ENCODE measurements at places on chromosomes 16 and 17. TPM values are rescaled to one million over a fixed set of nuclear protein-coding genes. Genes with fewer than 3 reads are reported as not detected.

IGFALS gene
- total RNA-seq = 0.50 TPM

HP gene
- not detected for total RNA-seq

GRCh38 chr17:42929497-42929844 lies 28.9 kb downstream of the G6PC1 start:
- peaks cover 12% of the 10 kb centered on the region for H3K27me3 ChIP-seq
- H3K4me1 ChIP-seq = no peaks in the 10 kb centered on the region
- H3K27ac ChIP-seq = no peak overlapping the region
- no peak overlapping the region for H3K4me3 ChIP-seq
- H3K36me3 ChIP-seq = no peaks in the 10 kb centered on the region

DNA sequence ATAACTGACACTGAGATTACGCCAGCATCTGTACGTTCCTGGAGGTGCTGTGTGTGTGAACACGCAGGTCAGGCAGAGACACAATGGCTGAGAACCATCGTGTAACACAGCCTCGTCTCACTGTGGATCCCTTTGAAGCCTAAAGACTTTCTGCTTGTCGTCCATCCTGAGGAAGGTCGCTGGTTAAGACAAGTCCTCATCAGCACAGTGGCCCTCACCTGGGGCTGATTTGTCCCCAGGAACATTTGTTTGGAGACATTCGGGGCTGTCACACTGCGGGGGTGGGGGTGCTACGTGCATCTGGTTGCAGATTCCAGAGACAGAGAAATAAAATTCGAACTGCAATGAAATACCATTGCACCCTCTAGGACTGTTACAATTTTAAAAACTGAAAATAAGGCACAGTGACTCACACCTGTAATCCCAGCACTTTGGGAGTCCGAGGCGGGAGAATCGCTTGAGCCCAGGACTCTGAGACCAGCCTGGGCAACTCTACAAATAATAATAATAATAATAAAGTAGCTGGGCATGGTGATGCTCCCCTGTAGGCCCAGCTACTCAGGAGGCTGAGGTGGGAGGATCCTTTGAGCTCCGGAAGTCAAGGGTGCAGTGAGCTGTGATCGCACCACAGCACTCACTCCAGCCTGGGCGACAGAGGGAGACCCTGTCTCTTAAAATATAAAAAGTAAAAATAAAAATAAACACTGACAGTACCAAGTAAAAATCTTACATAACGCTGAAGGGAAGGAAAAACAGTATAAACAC lies 112.0 kb upstream of the METRNL start:
- peaks cover 2% of the 10 kb centered on the region for H3K4me1 ChIP-seq
- no peak for DNase-seq
- no peaks in the 10 kb centered on the region for H3K36me3 ChIP-seq
- peaks cover 3% of the 10 kb centered on the region for H3K27me3 ChIP-seq
- H3K4me3 ChIP-seq = no peak overlapping the region

DNA sequence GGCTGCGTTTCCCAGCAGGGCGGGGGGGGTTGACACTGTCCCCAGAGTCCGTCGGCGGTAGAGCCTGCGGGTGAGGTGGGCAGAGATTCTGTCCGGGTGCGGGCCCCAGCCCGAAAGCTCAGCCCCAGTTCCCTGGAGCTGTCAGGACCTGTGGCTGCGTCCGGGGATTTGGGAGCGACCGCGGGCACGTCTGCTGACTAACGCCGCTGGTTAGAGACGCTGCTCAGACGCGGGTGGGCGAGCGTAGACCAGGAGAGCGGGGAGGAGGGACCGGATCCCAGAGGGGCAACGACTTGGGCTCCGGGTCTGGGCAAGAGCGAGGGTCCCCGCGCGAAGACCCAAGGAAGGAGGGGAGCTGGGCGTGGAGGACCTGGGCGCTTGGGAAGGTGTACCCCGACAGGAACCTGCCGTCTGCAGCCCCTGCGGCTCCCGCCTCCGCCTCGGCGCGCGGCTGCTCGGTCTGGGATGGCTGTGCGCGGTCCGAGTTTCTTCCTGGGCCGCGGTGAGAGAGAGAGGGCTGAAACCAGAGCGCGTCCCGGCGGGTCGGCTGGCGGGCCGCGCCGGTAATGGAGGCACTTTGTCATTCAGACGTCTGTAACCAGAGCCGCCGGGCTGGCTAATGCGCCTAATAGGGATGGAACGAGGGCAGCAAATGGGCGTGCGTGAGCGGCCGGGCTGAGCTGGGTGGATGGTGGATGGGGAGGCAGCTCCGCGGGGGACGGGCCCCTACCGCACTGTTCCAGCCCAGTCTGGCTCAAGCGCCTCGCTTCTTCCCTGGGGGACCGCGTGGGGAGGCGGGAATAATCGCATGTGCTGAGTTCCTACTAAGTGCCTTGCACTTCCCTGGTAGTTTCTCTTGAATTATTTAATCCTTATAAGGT lies 2.3 kb downstream of the NGFR start:
- H3K27me3 ChIP-seq = peaks cover 15% of the 10 kb centered on the region
- no peak overlapping the region for H3K27ac ChIP-seq
- no peak for DNase-seq
- H3K36me3 ChIP-seq = no peaks in the 10 kb centered on the region
- peaks cover 35% of the 10 kb centered on the region for H3K4me1 ChIP-seq
- H3K4me3 ChIP-seq = peak overlapping the region; percentile 47

ZNF629 gene
- total RNA-seq = 7.6 TPM

DNA sequence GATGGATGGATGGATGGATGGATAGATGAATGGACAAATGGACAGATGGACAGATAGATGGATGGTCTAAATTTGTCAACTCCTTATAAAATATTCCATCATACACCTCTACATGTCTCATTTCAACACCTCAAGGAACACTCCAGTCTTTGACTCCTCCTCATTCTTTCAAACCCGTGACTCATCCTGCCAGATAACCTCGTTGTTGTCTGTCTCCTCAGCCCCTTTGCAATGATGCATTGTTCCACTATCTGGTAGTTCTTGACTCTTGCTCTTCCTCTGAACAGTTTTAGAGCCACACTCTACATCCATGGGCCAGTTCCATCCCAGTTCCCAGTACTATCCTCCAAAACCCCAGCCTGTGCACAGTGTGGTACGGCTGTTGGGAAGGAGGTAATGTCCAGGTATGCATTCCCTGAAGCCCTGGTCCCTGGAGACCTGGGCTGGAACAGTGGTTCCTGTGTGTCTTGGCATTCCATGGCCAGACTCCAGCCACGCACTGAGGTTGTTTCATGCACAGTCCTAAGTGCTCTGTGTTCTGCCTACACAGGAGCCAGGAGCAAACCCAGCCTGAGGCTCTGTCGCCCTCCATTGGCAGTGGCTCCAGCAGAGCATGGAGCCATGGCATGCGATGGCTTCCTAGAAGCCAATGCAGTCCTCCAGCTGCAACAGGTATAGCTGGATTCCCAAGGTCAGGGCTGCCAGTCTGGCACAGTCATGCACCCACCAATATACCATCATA lies 105.7 kb downstream of the C17orf67 start:
- peaks cover 11% of the 10 kb centered on the region for H3K27me3 ChIP-seq
- H3K36me3 ChIP-seq = no peaks in the 10 kb centered on the region
- no peak overlapping the region for H3K4me3 ChIP-seq
- H3K27ac ChIP-seq = no peak overlapping the region

DNA sequence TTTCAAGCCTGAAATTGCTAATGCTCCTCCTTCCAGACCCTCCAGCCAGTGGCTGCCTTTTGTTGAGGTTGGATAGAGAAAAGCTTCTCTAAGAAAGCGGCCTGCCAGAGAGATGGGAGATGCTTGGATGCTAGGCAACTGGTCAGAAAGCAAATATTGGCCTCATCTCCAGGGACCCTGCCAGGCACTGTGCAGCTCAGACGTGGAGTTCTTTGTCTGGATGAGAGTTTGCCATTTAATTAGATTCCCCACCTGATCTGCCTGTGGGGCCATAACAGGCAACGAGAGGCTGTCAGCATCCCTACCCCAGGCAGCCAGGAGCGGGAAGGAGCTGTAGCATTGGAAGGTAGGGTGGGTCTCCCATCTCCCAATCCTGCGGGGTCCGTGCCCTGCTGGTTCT lies 52.7 kb downstream of the ASIC2 start:
- DNase-seq = no peak
- H3K36me3 ChIP-seq = no peaks in the 10 kb centered on the region

GRCh38 chr16:27374221-27374803 lies 27.7 kb upstream of the IL21R start:
- DNase-seq = no peak
- peaks cover 48% of the 10 kb centered on the region for H3K4me1 ChIP-seq
- H3K36me3 ChIP-seq = no peaks in the 10 kb centered on the region
- no peak overlapping the region for H3K4me3 ChIP-seq
- H3K27ac ChIP-seq = peak overlapping the region; percentile 2
- H3K27me3 ChIP-seq = no peaks in the 10 kb centered on the region

DNA sequence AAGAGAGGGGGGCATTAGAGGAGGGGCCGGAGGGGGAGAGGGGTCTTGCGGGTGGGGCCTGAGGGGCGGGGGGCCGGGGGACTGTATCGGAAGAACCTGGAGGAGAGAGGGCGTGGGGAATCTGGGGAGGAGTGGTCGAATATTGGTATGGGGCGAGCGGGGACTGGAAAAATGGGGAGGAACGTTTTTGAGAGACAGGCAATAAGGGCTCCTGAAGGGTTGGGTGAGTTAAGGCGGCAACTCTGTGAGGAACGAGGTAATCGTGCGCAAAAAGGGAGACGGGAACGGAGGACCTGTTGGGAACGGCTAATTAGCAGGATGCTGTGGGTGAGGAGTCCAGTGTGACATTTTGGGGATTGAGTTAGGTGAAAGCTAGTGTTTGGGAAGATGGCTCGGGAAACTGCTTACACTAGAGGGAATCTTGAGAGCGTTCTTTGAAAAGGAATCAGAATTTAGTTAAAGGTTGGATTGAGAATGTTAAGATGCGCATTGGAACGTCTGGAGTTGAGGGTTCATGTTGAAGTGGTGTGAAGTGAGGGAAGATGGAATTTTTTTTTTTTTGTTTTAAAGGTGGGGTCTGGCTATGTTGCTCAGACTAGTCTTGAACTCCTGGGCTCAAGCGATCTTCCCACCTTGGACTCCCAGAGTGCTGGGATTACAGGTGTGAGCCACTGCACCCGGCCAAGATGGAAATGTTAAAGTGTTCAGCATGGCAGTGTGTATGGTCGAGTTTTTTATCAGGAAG lies 662 bp downstream of the WIPF2 start:
- peak overlapping the region; percentile 92 for H3K27ac ChIP-seq
- no peaks in the 10 kb centered on the region for H3K27me3 ChIP-seq
- H3K36me3 ChIP-seq = no peaks in the 10 kb centered on the region

- no peaks in the 10 kb centered on the region for H3K27me3 ChIP-seq
- no peak for DNase-seq
Measured at GRCh38 chr16:85331688-85332087, 219.4 kb upstream of the CIBAR2 start.

DNA sequence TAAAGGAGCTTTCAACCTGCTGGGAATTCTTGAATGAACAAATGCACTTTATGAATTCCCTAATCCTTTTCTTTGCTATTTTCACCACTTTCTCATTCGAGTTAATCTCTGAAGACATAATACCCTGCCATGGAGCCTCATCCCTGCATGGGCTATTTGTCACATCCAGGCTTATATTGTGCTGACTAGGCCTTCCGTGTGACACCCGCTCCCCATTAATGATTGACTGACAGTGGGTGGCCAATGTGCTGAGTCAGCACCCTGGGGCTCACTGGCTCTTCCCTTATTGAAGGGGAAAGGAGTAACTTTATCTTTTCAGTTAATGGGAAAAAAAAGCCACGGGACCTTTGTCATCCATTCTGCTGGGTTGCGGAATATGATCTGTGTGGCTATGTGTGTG lies 1024.8 kb upstream of the EEF2KMT start:
- no peaks in the 10 kb centered on the region for H3K4me1 ChIP-seq
- no peak for DNase-seq
- no peak overlapping the region for H3K27ac ChIP-seq
- no peaks in the 10 kb centered on the region for H3K27me3 ChIP-seq

NUBP1 gene
- total RNA-seq = 25.9 TPM
